Colonic mucosa (tissue), 4 donors: ENCODE measurements at places on chromosomes 7 and 10.

- H3K4me3 ChIP-seq: peak overlapping the region; percentile 31
- no peaks in the 10 kb centered on the region for H3K36me3 ChIP-seq
- H3K4me1 ChIP-seq: peaks cover 32% of the 10 kb centered on the region
These were observed 900 bp upstream of the MICALL2 start for GRCh38 chr7:1459920-1460820.

DNA sequence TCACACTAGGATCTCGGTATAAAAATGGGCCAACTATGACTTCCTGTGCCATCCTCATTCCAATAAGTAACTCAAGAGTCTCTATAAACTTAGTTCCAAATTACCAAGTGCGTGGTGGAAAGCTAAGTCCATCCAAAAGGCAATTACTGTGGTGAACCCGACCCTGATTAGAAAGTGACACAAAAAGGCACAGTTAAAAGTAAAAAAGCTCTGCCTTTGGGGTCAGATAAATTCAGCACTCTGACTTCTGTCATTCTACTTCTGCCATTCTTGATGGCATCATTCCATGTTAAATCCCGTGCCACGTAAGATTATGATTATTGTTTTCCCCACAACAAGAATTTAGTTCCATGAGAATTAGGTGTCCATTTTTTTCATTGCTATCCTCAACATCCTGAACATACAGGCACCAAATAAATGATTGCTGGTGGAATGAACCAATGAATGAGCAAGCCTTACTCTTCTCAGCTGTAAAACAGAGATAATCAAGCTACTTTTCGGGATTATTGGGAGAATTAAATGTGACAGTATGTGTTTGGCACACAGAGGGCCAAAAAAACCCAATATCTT lies 877 bp downstream of the NCOA4 start:
- no peaks in the 10 kb centered on the region for H3K27me3 ChIP-seq
- no peak for DNase-seq
- peaks cover 12% of the 10 kb centered on the region for H3K4me1 ChIP-seq
- peak overlapping the region; percentile 82 for H3K4me3 ChIP-seq

GRCh38 chr10:538895-539294 lies 150.6 kb downstream of the DIP2C start:
- no peak overlapping the region for H3K4me3 ChIP-seq
- H3K27ac ChIP-seq: no peak overlapping the region
- no peaks in the 10 kb centered on the region for H3K27me3 ChIP-seq

DNA sequence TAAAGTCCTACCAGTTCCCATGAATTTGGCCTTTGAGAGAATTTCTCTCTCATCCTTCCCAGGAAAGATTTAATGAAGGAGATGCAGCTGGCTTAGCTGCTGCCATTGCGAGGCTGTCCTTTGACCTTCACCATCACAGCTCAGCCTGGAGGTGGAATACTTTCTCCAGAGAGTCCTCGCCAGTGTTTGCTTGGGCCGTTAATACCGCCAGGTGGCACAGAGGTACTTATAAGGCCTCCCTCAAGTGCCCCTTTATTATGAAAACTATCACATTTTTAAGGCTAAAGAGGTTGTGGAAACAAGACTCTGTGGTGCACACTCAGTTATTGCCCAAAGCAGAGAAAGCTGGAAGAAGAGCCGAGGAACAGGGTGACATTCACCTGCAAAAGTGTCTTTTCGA lies 330.6 kb downstream of the CCSER2 start:
- no peak overlapping the region for H3K4me3 ChIP-seq
- DNase-seq: no peak
- no peaks in the 10 kb centered on the region for H3K27me3 ChIP-seq
- no peaks in the 10 kb centered on the region for H3K4me1 ChIP-seq
